ENCODE measurements at places on chromosomes 2 and 18.

DNA sequence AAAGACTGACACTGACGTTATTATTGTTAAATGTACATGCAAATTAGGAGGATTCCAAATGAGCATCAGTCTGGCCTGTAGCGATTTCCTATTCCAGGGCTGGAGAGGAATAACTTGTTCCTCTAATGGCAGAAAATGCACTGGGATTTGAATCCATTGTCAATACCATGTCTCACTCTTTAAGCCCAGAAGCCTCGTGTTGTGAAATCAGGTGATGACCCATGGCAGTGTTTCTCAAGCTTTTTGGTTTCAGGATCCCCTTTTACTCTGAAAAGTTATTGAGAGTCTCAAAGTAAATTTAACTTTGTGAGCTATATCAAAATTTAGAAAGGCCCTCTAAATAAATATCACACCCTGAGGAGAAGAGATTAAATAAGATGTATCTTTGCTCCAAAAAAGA, 279.2 kb downstream of the GALR1 start:
- DNase-seq = no peak

- DNase-seq = no peak
Observed at GRCh38 chr2:163558251-163559021, 177.4 kb downstream of the FIGN start.

GRCh38 chr18:77173275-77174030, 40.9 kb upstream of the MBP start:
- no peak for DNase-seq

- no peak for DNase-seq
Observed at GRCh38 chr18:52000435-52000834, 339.6 kb upstream of the DCC start.

DNA sequence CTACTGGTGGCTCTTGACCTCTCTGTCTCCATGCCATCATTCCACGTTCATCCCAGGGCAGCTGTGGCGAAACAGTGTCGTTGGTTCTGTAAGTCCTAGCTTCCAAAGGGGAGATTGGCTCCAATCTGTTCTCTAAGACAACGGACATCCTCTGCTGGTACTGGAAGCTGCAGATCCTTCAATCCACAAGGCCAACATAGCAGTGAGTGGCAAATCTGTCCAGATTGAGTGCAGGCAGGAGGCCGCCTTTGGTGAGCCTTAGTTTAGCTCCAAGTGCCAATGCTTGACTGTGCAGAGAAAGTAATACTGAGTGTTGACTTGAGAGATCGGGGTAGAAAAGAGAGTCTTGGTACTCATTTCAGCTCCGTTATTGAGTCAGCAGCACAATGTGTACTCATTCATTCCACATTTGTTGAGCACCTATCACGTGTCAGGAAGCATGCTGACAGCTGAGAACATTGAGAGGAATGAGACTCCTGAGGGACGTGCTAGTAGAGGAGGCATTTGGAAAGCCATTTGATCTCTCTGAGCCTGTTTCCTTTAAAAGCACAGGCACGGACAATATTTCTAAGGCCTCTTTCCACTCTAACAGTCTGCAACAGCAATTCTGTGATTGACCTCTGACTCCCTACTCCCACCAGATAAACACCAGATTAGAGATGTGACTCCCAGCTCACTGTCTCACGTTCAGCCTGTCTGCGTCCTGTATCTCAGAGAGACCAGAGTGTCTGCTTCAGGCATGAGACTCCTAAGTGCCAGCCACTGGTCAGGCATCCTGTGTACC, 306.0 kb downstream of the CLIP4 start:
- DNase-seq = no peak

GRCh38 chr2:159381574-159381973, 95.1 kb upstream of the WDSUB1 start:
- no peak for DNase-seq

DNA sequence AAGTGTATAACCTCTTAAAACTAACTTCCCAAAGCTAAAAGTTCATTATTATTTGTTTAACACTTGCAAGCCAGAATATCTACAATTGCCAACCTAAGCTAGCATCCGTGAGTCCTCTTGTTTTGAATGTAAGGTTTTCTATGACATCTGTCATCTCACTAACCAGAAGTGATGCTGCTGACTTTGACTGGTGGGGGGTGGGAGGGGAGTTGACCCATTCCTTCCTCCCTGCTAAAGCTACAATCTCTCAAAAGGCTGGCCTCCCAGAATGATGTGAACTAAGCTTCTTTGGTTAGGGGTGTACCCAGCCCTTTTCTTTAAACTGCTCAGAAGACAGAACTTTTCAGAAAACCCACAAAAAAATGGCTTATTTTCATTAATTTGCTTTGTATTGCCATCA, 280.6 kb downstream of the ZEB2 start:
- no peak for DNase-seq

- no peak for DNase-seq
Observed at GRCh38 chr2:119630121-119630520, 48.9 kb upstream of the TMEM177 start.

GRCh38 chr2:236786751-236787150, 217.1 kb downstream of the ACKR3 start:
- no peak for DNase-seq

GRCh38 chr2:11290211-11290610, 54.2 kb downstream of the ROCK2 start:
- DNase-seq = no peak

GRCh38 chr2:232973011-232973735, 39.9 kb downstream of the NGEF start:
- no peak for DNase-seq

DNA sequence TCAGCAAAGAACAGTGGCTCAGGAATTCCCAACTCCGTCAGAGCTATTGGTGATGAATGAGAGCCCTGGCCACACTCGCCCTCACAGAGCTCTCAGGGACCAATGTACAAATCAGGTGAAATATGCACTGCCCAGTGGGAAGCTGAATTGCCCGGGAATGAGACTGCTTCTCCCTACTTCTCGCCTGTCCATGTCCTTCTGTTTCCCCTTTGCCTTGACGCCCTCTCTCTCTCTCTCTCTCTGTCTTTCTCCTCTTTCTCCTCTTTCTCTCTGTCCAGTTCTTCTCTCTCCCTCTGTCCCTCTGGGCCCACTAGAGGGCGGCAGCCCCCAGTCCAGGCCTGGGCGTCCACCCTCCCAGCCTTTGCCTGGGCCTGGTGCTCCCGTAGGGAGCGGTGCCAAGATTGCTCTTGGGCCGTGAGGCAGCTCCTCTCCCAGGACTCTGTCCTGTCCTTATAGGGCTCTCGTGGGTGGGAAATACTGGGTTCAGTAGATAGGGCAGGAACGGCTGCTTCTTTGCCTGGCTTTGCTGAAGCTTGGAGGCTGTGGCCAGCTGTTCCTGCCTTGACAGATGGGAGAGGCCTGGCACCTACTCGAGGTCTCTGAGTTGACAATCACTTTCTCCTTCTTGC, 28.4 kb upstream of the PUM2 start:
- peak; percentile 74 for DNase-seq
